ENCODE measurements at places on chromosomes 7 and 10. TPM values are rescaled to one million over a fixed set of nuclear protein-coding genes. Genes with fewer than 3 reads are reported as not detected.

MICALL2 gene
- total RNA-seq: 18.3 TPM

EBF3 gene
- total RNA-seq: 12.8 TPM

AGMO gene
- total RNA-seq: 0.26 TPM

SPDYE2 gene
- not detected for total RNA-seq

TNKS2 gene
- total RNA-seq: 25.6 TPM

TRIM74 gene
- not detected for total RNA-seq

BLNK gene
- not detected for total RNA-seq

H2BK1 gene
- not detected for total RNA-seq

SPDYE9 gene
- total RNA-seq: not detected

OR6B1 gene
- total RNA-seq: not detected

MKX gene
- not detected for total RNA-seq

SLC26A5 gene
- not detected for total RNA-seq

ZNF316 gene
- 10.1 TPM for total RNA-seq

CHCHD1 gene
- total RNA-seq: 32.2 TPM

RNF32 gene
- 3.2 TPM for total RNA-seq

PDZD7 gene
- 0.35 TPM for total RNA-seq

RSPH10B gene
- not detected for total RNA-seq

POP7 gene
- total RNA-seq: 25.4 TPM

GARIN1A gene
- 0.23 TPM for total RNA-seq

IKZF1 gene
- total RNA-seq: not detected

NPY gene
- not detected for total RNA-seq

GPR141 gene
- total RNA-seq: not detected

PTPRZ1 gene
- total RNA-seq: 2.7 TPM

CNPY1 gene
- not detected for total RNA-seq

ADD3 gene
- 232 TPM for total RNA-seq

UCMA gene
- total RNA-seq: not detected

GBX1 gene
- not detected for total RNA-seq

GPNMB gene
- total RNA-seq: 135 TPM

KCNIP2 gene
- total RNA-seq: not detected
